ENCODE measurements at places on chromosomes 7 and 10. TPM values are rescaled to one million over a fixed set of nuclear protein-coding genes. Genes with fewer than 3 reads are reported as not detected.
A peak's percentile ranks its signal among the peaks of the same experiment; 100 is the strongest.

GRCh38 chr7:81333536-81333935 lies 414.7 kb upstream of the SEMA3C start:
- DNase-seq = no peak

GRCh38 chr10:114684822-114685209 lies 26.7 kb upstream of the ABLIM1 start:
- peak; percentile 31 for DNase-seq

DNA sequence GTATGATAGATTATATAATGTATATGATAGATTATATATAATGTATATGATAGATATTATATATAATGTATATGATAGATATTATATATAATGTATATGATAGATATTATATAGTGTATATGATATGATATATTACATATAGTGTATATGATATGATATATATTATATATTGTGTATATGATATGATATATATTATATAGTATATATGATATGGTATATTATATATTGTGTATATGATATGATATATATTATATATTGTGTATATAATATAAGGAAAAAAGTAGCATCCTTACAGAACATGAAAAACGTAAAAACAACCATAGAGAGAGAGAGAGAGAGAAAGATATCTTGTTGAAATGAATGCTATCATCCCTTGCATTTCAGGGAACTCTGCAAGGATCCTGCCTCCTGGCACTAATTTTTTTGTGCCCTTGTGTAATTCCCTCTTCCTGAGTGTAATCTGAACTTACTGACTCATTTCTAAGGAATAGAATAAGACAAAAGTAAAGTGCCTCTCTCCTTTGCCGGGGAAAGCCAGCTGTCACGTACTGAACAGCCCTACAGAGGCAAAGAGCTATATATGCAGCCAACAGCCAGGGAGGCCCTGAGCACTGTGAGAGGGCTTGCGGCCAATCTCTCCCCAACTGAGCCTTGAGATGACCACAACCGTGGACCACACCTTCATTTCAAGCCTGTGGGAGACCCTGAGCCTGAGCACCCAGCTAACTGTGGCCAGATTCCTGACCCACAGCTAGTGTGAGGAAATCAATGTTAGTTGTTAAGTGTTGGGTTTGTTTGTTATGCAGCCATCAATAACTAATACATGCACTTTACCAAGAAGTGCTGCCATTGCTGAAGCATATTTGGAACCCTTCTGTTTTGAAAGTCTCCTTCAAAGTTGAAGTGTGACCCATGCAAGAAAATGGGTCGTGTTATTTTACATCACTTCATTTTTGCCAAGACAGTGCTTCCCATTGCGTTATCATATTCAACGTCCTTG lies 61.1 kb upstream of the EZH2 start:
- DNase-seq = no peak

DNA sequence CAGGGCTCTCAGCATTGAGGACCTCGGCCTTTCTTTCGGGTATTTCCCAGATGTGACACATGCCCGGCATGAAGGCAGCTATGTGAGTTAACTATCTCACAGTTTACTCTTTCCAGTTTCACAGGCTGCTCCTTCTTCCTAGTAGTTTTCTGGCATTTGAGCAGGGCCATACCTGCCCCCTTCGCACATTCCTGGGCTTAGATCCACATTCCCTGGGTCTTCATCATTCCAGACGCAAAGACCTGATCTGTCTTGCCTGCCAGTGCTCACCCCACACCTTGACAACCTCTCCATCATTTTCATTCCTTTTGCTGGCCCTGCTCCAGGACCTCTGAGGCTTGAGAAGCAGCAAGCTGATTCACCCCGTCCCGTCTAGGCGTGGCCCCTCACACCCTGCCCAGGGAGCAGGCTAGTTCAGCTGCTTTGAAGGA lies 227.5 kb downstream of the WDR11 start:
- DNase-seq = peak; percentile 20

GRCh38 chr10:101236376-101237080 lies 7.3 kb upstream of the LBX1 start:
- no peak for DNase-seq

DNA sequence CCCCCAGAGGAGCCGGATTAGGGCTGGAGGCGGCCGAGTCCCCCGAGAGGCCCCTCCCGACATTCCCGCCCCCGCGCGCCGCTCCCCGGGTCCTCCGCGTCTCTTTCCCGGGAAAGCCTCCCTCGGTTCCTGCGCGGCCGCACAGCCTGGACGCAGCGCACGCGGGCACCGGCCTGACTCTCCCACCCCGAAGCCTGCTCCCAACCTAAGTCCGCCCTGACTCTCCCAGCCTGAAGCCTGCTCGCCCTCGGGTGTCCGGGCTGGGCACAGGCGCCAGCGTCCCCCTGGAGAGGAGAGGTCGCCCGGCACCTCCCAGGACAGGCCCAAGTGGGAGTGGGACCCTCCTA lies 441 bp upstream of the VENTX start:
- DNase-seq = no peak

DNA sequence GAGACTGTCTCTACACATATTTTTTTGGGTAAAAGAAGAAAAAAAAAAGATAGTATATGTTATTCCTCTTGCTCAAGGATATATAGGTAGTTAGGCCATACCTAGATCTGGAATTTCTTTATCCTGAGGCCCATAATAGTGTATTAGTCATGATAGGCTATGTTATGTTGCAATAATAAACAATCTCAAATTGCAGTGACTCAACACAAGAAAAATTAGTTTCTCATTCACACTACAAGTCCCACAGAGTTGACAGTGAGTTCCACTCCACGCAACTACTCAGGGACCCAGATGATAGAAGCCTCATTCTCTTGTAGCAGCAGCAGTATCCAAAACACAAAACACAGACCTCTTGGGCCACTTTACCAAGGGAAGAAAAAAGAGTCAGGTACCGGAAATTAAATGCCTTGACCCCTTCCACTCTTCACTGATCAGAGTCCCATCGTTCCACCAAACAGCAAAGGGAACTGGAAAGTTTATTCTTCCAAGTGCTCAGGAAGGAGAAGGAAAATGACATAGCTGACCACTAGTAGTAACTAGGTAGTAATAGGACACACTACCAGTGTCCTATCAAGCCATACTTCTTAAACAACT lies 7.4 kb upstream of the C10orf67 start:
- DNase-seq = no peak

- DNase-seq = no peak
Measured at GRCh38 chr10:49364051-49364450, 31.8 kb downstream of the DRGX start.

DNA sequence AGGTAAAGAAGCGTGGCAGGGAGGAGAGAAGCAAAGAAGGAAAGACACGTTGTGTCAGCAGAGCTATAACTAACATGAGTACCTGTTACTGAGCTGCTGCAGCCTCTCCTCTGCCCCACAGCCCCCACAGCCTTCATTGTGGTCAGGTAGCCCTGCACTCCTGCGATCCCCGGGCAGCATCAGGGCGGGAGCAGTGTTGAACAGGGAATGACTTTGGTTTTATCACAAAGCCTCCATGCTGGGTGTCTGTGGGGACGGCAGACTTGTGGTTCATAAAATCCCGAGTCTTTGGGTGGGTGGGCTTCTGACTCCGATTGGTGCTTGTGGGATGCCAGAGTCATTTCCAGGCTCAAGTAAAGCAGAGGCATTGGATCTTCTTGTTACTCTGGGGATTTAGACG lies 14.8 kb upstream of the PRKAG2 start:
- DNase-seq = no peak

DNA sequence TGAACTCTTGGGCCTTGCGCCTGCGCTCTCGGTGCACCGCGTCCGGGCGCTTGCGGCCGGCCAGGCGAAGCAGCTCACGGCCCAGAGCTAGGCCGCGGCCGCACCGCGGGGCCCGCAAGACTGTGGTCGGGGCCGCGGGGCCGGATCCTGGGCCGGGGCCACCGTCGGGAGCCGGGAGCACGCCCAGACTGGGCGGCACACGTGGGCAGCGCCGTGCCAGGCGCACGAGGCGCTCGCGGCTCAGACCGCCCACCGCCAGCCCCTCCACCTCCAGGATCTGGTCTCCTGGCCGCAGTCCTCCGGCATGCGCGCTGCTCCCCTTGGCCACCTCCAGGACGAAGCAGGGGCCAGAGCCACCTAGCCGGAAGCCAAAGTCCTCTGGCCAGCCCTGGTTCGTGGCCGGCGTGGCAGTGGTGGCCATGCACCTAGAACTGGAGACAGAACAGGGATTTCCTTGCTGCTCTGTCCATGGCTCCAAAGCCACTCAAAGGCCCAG lies at the start of gene GRID2IP:
Gene GRID2IP, minus strand, starts transcription at position 446 of the 496 bp plus-strand sequence. Its CDS starts 25 bp downstream, at position 421.
- no peak for DNase-seq

GRCh38 chr10:113843972-113844485 lies 9.9 kb downstream of the DCLRE1A start:
- no peak for DNase-seq

GRCh38 chr10:119209736-119210355 lies 2.5 kb downstream of the GRK5 start:
- no peak for DNase-seq

- DNase-seq = no peak
Measured at GRCh38 chr7:114298011-114298410, 116.6 kb upstream of the FOXP2 start.

DNA sequence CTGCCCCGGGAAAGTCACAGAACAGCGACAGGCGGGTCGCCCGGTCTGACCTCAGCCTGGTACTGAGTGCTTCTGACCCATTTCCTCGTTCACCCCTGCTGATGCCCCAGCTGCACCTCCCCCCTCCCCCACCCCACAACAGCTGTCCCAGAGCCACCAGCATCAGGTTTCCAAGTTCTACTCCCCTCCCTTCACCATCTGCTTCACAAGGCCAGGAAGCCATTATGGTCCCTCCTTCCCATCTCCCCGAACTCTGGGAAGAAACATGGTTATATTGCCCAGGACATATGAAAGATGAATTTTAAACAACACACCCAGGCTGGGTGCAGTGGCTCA lies 301.9 kb upstream of the GALNT17 start:
- no peak for DNase-seq

GRCh38 chr10:102312683-102313082 lies 67.4 kb downstream of the GBF1 start:
- no peak for DNase-seq

DNA sequence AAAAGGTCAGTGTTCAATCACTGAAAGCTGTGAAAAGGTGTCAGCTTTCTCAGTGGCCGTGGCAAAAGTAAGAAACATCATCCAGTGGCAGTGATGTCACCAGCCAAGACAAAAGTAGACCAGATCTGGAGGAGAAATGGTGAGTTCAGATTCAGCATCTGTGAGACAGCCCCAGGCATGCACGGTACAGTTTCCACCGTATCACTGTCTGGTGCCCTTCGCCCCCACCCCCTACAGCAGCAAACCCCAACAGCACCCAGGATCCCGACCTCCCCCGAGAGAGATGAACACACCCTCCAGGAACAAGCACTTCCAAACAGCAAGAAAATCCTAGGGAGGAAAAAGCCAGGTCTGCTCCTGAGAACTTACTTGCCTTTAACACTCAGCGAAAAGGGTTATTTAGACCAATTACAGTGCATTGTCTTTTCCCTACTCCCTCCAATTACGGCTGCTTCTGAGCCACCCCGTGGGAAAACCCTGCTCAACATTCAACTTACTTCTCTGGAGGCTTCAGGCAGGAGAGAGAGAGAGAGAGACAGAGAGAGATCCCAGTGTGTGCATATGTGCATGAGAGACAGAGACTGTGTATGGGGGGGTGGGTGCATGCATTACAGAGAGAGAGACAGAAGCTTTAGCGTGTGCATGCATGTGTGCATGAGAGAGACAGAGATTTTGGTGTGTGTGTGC lies 189.6 kb downstream of the GRID1 start:
- DNase-seq = no peak

DNA sequence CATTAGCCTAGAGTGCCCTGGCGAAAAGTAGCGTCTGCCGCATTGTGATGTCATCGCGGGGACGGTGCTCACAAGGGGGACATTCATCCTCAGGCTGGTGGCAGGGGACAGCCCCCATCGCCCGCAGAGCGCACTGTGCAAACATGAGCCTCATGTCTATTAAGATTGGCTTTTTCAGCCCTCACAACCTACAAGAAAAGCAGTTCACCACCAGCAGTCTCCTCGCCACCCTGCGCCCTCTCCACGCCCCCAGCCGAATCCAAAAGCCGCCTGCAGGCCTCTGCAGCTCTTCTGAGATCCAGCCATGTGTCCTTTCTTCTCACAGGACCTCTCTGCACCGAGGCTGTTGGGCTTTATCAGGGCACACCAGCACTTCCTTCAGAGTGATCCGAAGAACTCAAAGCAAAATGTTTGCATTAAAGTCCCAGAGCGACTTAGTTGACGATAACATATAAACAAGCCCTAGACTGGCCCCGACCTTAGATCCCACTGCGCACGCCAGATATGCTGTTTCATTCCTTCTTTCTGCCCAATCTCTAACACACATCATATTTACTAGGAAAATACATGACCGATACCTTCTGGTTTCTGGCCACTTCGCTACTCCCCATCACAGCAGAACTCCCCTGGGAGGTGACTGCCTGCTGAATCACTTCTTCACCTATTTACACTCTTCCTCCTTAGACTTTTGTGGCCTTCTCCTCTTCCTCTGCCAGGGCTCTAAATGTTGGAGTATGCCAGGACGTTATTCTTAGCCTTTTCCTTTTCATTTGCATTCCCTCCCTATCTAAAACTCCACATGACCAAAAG lies 206.0 kb upstream of the SH2B2 start:
- no peak for DNase-seq

DNA sequence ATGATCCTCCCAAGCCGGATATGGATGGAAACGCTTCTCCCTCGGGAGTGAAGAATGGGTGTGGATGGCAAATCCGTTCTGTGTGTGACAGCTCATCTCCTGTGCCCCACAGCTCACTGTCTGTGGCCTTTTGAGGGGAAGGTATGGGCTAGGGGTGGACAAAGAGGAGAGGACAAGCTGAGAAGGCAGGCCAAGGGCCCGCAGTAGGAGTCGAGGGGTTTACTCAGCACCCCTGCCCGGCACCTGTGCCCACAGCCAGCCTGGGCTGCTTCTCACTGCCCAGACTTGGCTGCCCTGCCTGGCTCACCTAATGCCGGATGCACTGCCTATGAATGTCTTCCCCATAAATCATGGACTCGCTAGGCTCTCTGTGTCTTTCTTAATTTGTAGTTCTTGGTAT lies 503.8 kb downstream of the TCERG1L start:
- no peak for DNase-seq

- DNase-seq = no peak
Measured at GRCh38 chr10:6228010-6228511, 25.3 kb downstream of the PFKFB3 start.

- DNase-seq = no peak
Measured at GRCh38 chr7:66198956-66199355, 6.2 kb upstream of the TPST1 start.

DNA sequence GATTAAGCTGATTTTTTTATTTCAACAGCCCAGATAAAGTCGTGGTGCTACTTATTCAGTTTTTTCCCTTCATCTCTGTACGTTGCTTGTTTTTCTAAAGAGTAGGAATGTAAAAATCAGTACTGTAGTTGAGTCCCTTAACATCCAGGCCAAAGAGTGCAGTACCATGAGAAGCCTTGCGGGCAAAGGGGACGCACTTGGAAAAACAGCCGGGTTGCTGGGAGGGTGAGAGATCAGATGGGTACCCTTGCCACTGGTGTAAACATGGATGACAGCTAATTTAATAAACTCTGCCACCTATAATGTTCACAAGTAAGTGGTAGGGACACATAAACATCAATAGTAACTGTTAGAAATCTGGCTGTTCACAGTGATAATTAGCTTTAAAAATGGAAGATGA lies 175.9 kb downstream of the POU6F2 start:
- no peak for DNase-seq

Gene PTPN20
- total RNA-seq = 3.2 TPM

Gene BTBD16
- total RNA-seq = 1.3 TPM

Gene SPDYE16
- 0.10 TPM for total RNA-seq

Gene EBLN1
- not detected for total RNA-seq

Gene PTPRN2
- 0.99 TPM for total RNA-seq

Gene VIPR2
- 0.99 TPM for total RNA-seq

Gene NOS3
- 3.5 TPM for total RNA-seq

Gene EN2
- total RNA-seq = under 0.01 TPM

Gene NXPH1
- 0.10 TPM for total RNA-seq

Gene TACC2
- 40.2 TPM for total RNA-seq
